HuH-7 (cell line): ENCODE measurements at places on chromosomes 3 and 15.

DNA sequence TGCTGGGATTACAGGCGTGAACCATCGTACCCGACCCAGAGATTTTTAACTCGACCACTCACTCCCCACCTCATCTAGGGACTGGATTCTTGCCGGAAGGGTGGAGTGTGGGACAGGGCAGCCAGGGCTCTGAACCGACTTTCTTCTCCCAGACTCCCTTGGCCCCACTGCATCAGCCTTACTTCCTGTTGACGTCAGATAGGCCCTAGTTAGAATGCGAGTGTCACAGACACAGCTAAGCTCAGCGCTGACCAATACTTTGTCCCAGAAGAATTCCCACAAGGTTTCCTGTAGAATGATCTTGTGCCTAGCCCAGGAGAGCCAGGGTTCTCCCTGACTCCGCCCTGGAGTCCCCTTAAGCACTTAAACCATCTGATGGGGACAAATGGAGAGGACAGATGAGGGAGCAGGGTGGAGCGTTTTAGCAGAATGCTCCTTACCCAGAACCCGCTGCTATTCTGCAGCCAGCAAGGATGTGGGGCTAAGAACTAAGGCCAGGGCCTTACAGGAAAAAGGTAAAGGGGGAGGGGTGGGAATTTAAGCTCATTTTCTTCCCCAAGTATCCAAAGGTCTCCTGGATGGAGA is 5.8 kb upstream of the TUSC2 start:
- DNase-seq, result no peak

- no peak for DNase-seq
Measured at GRCh38 chr15:35450492-35450891, 95.5 kb downstream of the DPH6 start.

DNA sequence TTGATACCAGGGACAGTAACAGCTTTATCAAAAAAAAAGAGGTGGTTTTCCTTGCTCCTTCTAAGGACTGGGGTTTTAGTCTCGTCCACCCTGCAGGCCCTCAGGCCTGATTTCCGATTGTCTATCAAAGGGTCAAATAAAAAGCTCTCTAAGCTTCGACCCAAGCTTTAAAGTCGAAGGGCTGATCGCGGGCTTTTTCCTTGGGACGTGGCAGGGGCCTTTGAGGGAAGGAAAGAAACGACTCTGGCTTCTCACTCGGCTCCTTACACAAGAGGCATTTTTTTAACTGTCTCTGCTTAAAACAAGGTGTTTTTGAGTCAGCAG is 354 bp upstream of the KLHL24 start:
- no peak for DNase-seq

- no peak for DNase-seq
Measured at GRCh38 chr3:30044515-30044914, 561.9 kb upstream of the TGFBR2 start.

DNA sequence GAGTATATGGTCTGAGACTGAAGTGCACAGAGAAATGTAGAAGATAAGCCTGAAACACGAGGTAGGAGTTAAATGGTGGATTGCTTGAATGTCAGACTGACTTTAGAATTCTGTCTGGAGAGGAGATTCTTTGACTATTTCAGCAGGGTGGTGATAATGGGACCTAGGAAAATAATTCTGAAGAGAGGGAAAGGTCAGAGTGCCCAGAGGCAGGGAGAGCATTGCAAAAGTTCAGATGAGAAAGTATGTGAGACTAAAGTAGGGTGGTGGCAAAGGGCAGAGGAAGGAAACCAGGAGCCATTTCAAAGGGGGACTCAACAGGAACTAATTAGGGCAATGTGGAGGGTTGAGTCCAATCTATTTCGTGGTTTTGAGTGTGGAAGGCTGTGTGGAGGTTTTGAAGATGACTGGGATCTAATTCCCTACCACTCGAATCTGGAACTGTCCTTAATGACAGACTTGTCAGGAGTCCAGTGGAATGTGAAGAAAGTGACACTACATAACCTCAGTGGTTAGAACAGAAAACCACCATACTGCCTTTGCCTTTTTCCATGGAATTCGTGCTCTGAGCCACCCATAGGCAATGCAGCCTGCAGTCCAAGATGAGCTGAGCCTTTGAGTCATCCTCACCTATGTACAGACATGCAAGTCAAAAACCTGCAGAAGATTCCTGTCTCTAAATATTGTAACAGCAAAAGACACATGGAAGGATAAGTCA is 16.1 kb downstream of the CPOX start:
- DNase-seq, result no peak

- DNase-seq, result no peak
Measured at GRCh38 chr3:10280571-10280970, 12.2 kb downstream of the GHRL start.

DNA sequence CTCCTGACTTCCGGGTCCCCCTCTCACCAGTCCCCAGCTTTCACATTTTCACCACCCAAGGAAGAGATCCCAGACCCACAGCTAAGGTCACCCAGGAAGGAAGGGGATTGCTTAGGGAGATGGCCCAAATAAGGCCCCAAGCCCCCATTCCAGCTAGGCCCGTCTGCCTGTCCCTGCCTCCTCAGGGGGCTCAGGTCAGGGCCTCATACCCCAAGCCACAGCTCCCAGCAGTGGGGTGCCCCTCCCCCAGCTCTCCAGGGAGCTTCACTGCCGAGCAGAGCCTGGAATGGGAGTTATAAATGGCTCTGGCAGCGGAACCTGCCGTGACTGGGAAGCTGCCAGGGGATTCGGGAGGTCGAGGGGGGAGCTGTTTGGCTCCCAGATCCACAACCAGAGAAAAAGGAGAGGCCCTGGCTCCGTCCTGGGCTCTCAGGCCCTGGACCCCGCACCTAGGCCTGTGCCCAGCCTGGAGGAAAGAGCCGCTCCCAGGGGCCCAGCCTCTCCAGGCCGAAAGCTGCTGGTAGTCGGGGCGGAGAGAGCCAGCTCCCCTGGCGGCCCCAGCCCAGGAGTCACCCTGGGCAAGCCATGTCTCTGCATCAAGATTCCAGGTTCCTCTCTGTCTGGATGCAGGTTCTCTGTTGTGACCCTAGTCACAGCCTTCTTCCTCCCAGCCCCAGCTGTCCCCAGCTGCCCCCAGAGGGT is 550 bp downstream of the CCDC9B start:
- DNase-seq, result peak; percentile 35

DNA sequence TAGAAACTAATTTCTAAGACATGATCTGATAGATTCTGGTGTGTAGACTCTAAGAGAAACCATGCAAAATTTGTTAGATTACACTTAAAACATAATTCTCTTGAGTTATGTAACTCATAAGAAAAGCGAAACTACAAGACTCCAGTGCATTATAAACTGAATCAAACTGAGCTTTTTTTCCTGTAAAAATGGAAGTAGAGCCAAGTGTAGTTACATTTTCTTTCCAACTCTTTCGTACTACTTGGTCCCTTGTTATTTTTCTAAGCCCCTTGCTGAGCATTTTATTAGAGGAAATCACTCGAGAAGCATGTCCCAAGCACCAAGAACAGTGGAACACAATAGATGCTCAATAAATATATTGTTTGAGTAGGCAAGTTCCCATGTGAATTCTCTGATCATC is 130.2 kb downstream of the GADL1 start:
- no peak for DNase-seq

GRCh38 chr3:49327485-49327884 is 12.4 kb downstream of the USP4 start:
- DNase-seq, result peak; percentile 44

DNA sequence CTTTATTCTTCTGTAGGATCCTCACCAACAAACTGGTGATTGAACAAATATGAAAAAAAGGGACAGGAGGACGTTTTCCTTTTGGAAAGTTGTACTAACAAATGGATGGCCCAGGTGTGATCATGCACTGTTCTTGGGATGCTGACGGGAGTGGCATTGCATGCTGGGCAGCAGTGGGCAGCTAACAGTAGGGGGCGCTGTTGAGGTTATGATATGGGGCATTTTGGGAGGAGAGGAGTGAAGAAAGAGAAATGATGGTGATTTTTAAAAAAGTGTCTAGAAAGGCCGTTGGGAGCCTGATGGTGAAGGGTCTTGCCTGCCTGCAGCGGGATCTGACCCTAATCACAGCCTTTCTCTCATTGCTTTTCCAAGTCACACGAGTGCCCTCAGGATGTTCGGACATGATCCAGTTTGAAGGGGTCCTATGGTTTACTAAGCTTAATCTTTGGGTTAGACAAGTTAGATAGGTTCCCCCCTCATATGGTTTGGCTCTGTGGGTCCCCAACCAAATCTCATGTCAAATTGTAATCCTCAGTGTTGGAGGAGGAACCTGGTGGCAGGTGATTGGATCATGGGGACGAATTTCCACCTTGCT is 46.2 kb upstream of the PRTG start:
- peak; percentile 50 for DNase-seq

GRCh38 chr3:39275963-39276593 is 3.8 kb downstream of the CX3CR1 start:
- DNase-seq, result no peak

- no peak for DNase-seq
Measured at GRCh38 chr3:48436477-48436787, 3.5 kb downstream of the CCDC51 start.

DNA sequence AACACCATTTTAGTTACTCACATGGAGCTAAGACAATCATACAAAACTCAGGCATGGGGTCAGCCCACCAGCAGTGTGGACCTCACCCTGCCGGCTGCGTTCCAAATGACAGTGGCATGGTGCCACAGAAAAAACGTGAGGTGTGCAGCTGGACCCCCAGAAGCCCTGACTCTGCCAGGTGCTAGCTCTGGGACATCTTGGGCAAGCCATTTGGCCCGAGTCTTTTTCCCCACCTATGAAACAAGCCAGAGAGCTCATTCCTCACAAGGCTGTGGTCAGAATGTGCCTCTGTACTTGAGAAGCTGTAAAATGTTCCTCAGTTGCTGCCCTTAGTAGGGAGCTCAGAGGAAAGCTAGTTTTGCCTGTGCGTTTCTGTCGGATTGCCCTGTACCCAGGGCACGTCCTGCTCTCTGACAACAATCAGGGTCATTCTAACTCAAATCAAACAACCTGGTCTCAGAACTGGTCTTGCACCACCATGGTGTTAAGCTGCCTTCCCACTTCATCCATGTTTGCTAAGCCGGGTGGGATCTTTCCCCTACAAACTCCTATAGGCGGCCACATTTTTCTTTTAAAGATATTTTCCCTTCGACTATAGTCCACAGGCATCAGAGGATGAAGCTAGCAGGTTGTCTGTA is 44.9 kb downstream of the LIPC start:
- DNase-seq, result no peak

- DNase-seq, result no peak
Measured at GRCh38 chr3:42052132-42052483, 39.0 kb upstream of the TRAK1 start.

DNA sequence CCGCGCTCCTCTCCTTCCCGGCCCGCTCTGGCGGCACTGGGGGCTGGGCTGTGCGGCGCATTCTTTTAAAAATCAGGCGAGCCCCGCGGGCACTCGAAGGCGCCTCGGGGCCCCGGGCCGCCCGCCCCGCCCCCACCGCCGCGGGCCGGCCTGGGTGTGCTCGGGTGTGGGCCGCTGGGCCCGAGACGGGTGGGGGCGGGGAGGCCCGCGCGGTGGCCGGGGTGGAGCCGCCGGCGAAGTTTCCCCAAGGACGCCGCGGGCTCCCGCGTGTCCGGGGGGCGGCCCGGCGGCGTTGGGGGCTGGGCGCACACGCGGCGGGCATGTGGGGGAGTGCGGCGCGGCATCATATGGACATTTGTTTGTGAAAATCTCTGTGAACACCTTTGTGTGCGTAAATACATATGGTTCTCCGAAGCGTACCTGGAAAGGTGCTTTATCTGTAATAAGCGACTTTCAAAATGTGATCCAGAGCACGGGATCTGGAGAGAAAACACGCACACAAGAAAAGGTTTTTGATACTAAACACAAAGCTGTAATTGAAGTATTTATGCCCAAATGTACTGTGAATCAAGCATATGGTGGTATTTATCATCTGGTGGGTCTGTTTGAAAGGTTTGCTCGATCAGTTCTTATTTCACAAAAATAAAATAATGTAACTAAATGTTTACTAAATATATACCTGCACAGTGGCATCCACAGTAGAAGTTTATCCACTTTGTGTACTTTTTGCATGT is 612 bp upstream of the TBL1XR1 start:
- DNase-seq, result peak; percentile 87

- no peak for DNase-seq
Measured at GRCh38 chr3:11807686-11808085, 39.0 kb downstream of the TAMM41 start.

- DNase-seq, result no peak
Measured at GRCh38 chr3:170699158-170700053, 113.5 kb upstream of the SLC7A14 start.

- no peak for DNase-seq
Measured at GRCh38 chr3:46861605-46862368, 1.5 kb downstream of the MYL3 start.

- DNase-seq, result no peak
Measured at GRCh38 chr3:171711461-171712170, 98.7 kb downstream of the PLD1 start.

DNA sequence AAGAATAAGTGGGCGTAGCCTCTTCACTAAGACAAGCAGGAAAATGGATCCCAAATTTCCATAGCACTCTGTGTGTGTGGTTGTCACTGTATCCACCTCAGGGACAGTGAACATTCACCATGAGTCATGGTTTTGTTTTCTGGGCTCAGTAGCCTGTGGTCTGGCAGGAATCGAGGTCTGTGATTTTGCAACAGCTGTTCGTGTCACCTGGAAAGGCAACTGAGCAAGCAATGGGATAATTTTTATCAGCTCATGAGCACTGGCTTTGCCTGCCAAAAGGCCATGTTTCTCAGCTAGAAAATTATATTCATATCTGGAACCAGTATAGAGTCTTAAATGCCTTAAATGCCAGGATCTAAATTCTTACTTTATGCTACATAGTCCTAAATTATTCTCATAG is 60.9 kb downstream of the STRIT1 start:
- no peak for DNase-seq

DNA sequence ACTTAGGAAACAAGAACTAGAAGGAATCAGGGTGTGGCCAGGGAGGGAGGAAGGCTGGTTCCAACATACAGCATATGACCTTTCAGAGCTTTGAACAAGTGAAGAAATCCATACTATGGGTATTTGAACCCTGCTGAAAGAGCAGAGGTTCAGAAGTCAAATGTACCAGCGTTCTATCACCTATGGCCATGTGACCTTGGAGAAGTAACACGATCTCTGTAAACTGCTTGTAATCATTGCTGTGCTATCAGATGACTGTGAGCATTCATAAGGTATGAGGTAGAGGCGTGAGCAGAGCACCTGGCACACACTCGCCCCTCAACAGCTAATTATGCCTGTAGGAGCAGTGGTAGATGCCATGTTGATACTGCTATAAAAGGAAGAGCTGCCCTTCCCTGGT is 55.2 kb downstream of the KLHL6 start:
- no peak for DNase-seq

- DNase-seq, result no peak
Measured at GRCh38 chr15:77542491-77543001, 90.2 kb downstream of the LINGO1 start.

GRCh38 chr3:130276203-130276803 is 69.2 kb upstream of the COL6A5 start:
- peak; percentile 50 for DNase-seq
